Naive thymus-derived CD4-positive, alpha-beta T cell (primary cell): ENCODE measurements at places on chromosomes 11 and 22. TPM values are rescaled to one million over a fixed set of nuclear protein-coding genes. Genes with fewer than 3 reads are reported as not detected.

DNA sequence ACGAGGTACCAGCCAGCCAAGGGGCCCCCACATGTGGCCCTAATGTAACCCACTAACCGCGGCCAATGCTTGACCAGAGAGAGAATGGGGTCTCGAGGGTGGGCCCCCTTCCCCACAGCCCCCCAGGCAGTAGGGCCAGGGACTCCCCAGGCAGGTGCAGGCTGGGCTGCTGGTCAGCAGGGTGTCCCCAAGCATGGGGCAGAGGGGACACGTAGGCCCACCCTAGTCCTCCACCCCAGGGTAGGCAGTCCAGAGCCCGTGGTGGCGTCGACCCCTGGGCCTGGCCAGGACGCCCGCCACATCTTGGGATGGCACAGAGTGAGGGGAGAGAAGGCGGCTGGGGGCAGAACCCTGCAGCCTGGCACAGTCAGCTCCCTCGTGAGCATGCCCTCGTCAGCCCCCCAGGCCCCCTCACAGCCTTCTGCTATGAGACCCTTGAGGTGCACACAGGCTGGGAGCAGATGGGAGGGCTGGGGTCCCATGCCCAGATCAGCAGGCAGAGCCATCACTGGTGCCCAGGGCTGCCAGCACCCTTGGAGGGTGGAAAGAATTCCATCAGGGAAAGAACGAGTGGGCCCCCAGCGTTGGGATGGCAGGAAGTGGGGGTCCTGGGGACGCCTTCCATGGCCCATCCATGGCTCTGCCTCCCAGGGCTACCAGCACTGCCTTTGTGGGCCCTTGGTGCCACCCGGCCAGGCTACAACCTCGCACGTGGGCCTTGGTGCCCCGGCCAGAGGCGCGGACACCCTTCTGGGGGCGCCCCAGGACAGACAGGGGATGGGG, 6.1 kb downstream of the TNNT3 start:
- H3K36me3 ChIP-seq, result no peaks in the 10 kb centered on the region
- H3K4me1 ChIP-seq, result no peaks in the 10 kb centered on the region
- H3K27me3 ChIP-seq, result no peaks in the 10 kb centered on the region

DNA sequence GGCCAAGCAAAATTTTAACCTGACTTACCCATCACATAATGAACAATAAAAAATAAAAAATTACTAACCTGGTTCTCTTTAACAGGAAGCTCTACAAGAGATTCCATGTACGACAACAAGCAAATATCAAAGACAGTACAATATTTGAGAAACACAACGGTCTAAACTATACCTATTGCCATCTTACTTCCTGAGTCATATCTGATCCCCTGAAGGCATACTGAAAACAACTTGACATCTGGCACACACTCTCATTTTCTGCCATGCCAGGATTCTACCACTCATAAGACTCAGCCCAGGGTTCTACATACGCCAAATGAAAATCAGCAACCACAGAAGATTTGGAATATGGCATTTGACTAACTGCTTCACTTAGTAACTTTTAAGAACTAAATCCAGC, 13.8 kb downstream of the DENND5A start:
- H3K27me3 ChIP-seq, result no peaks in the 10 kb centered on the region
- peaks cover 11% of the 10 kb centered on the region for H3K4me1 ChIP-seq
- no peaks in the 10 kb centered on the region for H3K36me3 ChIP-seq
- no peak overlapping the region for H3K4me3 ChIP-seq
- DNase-seq, result peak; percentile 55
- H3K27ac ChIP-seq, result peak overlapping the region; percentile 8

DNA sequence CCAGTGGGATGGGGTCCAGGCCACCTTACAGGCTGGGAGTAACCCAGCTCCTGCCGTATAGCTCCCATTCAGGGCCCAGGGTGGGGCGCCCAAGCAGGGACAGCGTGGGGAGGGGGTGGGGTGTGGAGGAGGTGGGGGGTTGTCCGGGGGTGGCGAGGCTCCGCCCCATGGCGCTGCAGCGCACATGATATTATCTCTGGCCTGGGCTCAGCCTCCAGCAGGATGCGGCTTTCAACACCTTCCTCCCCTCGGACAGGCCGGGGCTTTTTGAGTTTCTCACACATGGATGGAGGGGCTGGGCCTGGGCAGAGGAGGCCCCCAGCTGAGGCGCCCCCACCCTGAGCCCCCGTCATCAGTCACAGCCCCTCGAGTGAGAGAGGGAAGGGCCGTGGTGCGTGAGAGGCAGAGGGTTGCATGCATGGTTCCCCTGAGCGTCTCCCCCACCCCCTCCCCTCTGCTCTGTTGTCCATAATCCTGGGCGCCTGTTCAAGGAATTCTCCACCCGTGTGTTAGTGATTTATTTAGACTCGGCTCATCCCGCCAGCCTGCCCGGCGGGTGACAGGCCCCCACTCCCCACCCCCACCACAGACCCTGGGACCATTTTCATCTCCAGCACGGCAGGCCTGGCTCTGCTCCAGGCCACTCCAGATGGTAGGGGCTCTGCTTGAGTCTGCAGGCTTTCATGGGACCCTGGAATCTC, 44.9 kb downstream of the WNT11 start:
- H3K27ac ChIP-seq, result no peak overlapping the region
- no peak for DNase-seq
- H3K4me3 ChIP-seq, result no peak overlapping the region
- H3K27me3 ChIP-seq, result no peaks in the 10 kb centered on the region
- H3K4me1 ChIP-seq, result no peaks in the 10 kb centered on the region

DNA sequence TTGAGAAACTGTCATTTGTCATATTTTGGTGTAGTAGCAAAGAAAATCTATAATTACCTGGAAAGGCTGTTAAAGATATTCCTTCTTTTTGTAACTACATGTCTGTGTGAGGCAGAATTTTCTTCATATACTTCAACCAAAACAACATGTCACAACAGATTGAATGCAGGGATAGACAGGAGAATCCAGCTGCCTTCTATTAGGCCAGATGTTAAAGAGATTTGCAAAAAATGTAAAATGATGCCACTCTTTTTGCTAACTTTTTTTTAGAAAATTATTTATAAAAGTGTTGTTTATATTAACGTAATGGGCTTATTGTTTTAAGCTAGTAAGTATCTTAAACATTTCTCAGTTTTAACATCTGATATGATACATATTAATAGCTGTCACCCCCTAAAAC, 12.7 kb downstream of the DGKZ start:
- DNase-seq, result no peak
- no peak overlapping the region for H3K4me3 ChIP-seq
- peaks cover 32% of the 10 kb centered on the region for H3K4me1 ChIP-seq
- H3K27me3 ChIP-seq, result no peaks in the 10 kb centered on the region

DNA sequence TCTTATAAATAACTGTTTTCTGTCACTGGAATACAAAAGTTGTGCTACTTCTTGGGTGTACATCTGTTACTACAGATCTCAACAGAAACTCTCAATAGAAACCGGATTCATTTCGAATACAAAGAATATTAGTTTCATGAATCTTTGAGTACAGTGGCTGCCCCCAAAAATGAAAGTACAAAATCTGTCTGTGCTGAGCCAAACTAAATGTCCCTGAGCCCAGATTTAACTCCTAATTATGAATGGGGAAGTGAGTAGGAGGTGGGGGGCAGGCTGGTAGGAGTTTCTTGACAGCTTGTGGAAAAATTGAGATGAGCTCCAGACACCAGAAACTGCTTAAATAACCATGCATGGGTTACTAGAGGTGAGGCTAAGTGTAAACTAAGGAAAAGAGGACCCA, 41.6 kb downstream of the PITPNB start:
- no peak overlapping the region for H3K4me3 ChIP-seq
- H3K4me1 ChIP-seq, result peaks cover 23% of the 10 kb centered on the region
- no peaks in the 10 kb centered on the region for H3K27me3 ChIP-seq
- H3K36me3 ChIP-seq, result peaks cover 10% of the 10 kb centered on the region
- H3K27ac ChIP-seq, result no peak overlapping the region
- DNase-seq, result no peak

- H3K27ac ChIP-seq, result no peak within 1 kb of the TSS
- no peaks in the 10 kb centered on the region for H3K4me1 ChIP-seq
- no peak within 1 kb of the TSS for H3K4me3 ChIP-seq
- no peaks in the 10 kb centered on the region for H3K27me3 ChIP-seq
- no peak for DNase-seq
- H3K36me3 ChIP-seq, result no peaks in the 10 kb centered on the region
These were observed at the start of gene TCN1 for GRCh38 chr11:59866397-59866796. TCN1 (minus strand) TSS chr11:59866487; CDS start chr11:59866470, 17 bp downstream.

- no peaks in the 10 kb centered on the region for H3K4me1 ChIP-seq
- no peaks in the 10 kb centered on the region for H3K36me3 ChIP-seq
- no peak overlapping the region for H3K27ac ChIP-seq
- no peak for DNase-seq
- no peak overlapping the region for H3K4me3 ChIP-seq
These were observed 9.6 kb downstream of the PNPLA5 start for GRCh38 chr22:43882122-43882767.

DNA sequence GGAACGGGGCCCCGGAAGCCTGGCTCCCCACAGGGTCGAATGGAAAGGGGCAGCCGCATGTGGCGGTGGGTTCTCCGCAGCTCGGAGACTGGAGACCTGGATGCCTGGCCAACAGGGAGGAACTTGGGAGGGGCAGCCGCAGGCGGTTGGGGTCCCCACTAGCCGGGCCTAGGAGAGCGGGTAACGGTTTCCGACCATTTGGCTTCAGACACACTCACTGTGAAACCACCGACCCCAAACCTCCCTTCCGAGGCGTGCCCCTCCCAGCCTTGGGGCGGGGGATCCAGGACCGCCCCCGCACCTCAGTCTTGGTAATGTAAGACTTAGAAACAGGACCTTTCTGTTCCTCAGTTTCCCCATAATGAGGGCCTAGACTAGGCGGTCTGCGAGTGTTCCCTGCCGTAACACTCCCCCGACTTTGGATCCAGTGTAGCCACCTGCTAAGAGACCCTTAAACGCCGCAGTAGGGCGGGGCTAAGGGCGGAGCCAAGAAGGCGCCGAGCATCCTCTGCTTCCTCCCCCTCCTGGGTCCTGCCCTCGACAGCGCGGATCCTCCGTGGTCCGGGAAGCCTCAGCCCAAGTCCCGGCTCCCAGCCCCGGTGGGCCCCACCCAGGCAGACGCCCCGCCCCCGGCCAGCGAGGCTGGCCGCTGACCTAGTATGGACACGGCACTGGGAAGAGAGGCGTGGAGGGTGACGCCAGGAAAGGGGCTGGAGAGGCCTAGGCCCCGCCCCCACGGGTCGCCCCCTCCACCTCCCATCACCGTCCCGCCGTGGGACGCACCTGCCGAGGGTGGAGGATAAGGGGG, 1.8 kb upstream of the RASGRP2 start:
- DNase-seq, result peak; percentile 84
- peak overlapping the region; percentile 68 for H3K4me3 ChIP-seq
- no peaks in the 10 kb centered on the region for H3K27me3 ChIP-seq
- H3K4me1 ChIP-seq, result peaks cover 9% of the 10 kb centered on the region
- peak overlapping the region; percentile 97 for H3K27ac ChIP-seq

GRCh38 chr22:31561238-31561887, 65.0 kb downstream of the SFI1 start:
- DNase-seq, result peak; percentile 36
- H3K36me3 ChIP-seq, result peaks cover 6% of the 10 kb centered on the region
- no peaks in the 10 kb centered on the region for H3K4me1 ChIP-seq
- no peak overlapping the region for H3K4me3 ChIP-seq
- H3K27ac ChIP-seq, result peak overlapping the region; percentile 37

- no peak for DNase-seq
- no peak overlapping the region for H3K27ac ChIP-seq
- H3K36me3 ChIP-seq, result no peaks in the 10 kb centered on the region
- H3K4me3 ChIP-seq, result no peak overlapping the region
- no peaks in the 10 kb centered on the region for H3K4me1 ChIP-seq
These were observed 8.3 kb downstream of the GRK3 start for GRCh38 chr22:25572708-25573171.

DNA sequence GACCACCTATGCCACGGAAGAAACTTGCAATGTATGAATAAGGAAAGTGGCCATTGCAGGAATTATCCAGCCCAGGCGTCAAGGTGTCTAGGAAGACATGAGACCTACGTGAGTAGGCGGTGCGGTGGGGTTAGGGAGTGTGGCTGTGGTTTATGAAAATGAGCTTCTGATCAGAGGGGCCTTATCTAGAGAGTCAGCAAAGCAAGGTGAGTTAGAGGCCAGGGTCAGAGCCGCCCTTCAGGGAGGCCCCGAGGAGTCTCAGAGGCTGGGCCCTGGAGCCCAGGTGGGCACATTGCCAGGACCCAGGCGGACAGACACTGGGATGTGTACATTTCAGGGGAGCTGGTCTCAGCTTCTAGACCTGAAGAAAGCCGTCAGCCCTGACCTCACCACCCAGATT, 13.8 kb upstream of the LINC01488 start:
- no peak overlapping the region for H3K4me3 ChIP-seq
- H3K4me1 ChIP-seq, result no peaks in the 10 kb centered on the region
- no peak overlapping the region for H3K27ac ChIP-seq
- H3K36me3 ChIP-seq, result no peaks in the 10 kb centered on the region
- no peak for DNase-seq
- no peaks in the 10 kb centered on the region for H3K27me3 ChIP-seq

- no peak overlapping the region for H3K4me3 ChIP-seq
- no peaks in the 10 kb centered on the region for H3K27me3 ChIP-seq
- H3K4me1 ChIP-seq, result no peaks in the 10 kb centered on the region
- H3K27ac ChIP-seq, result no peak overlapping the region
- no peak for DNase-seq
These were observed 114.7 kb upstream of the OR4B1 start for GRCh38 chr11:48101958-48102357.

DNA sequence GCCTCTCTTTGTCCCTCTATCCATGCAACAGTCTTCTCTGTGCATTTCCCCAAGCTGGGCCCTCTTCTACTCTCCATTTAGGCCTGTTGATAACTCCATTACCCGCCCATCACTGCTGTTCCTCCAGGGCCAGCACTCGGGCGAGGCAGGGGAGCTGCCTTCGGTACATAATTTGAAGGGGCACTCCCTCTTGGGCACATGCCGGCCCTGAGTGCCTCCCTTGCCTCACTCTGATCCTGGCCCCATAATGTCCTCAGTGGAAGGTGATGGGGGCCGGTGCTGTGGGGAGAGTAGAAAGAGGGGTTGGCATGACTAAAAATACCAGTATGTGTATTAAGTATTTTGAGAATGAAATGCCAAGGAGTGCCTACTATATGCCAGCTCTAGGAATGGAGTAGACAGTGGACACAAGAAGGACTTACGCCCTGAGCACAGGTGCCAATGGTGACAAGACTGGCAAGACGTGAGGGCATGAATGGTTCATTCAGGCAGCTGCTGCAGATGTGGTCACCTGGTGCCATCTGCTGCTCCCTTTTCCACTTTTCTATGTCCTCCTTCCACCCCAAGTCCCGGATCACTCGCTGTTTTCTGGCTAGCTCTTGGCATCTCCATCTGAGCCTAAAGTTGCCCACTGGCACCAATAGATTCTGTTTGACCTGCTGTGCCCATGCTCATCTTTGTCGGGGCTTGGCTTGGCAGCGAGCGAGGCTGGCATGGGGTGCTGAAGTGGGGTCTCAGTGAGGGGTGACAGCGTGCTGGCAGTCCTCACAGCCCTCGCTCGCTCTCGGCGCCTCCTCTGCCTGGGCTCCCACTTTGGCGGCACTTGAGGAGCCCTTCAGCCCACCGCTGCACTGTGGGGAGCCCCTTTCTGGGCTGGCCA, 22.6 kb downstream of the TMEM218 start:
- DNase-seq, result no peak
- H3K36me3 ChIP-seq, result no peaks in the 10 kb centered on the region
- no peaks in the 10 kb centered on the region for H3K4me1 ChIP-seq
- no peaks in the 10 kb centered on the region for H3K27me3 ChIP-seq
- no peak overlapping the region for H3K4me3 ChIP-seq
- H3K27ac ChIP-seq, result no peak overlapping the region

GRCh38 chr11:1853376-1854131, 670 bp downstream of the LSP1 start:
- H3K27ac ChIP-seq, result peak overlapping the region; percentile 80
- peak overlapping the region; percentile 94 for H3K4me3 ChIP-seq
- H3K4me1 ChIP-seq, result peaks cover 67% of the 10 kb centered on the region
- no peaks in the 10 kb centered on the region for H3K27me3 ChIP-seq

TMEM45B gene
- polyA plus RNA-seq, result 12.4 TPM

C11orf87 gene
- polyA plus RNA-seq, result not detected

GPR83 gene
- not detected for polyA plus RNA-seq

ROBO3 gene
- polyA plus RNA-seq, result 8.5 TPM

PITPNB gene
- polyA plus RNA-seq, result 61.7 TPM
